ENCODE measurements at places on chromosomes 6 and 20.

DNA sequence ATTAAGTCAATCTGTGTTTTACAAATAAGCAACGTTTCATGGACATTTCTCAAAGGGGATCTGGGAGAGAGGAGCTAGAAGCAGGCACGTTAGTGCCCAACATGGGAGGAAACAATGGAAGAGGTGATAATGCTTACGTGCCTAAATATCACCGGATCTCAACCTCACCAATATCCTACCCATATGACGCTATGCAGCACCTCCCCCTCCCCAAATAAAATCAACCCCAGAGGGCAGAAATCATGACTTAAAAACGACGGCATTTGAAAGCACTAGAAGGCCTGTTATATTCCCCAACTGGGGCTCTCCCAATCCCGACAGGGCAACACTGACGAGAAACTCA lies 425 bp downstream of the HBS1L start:
- DNase-seq = no peak

DNA sequence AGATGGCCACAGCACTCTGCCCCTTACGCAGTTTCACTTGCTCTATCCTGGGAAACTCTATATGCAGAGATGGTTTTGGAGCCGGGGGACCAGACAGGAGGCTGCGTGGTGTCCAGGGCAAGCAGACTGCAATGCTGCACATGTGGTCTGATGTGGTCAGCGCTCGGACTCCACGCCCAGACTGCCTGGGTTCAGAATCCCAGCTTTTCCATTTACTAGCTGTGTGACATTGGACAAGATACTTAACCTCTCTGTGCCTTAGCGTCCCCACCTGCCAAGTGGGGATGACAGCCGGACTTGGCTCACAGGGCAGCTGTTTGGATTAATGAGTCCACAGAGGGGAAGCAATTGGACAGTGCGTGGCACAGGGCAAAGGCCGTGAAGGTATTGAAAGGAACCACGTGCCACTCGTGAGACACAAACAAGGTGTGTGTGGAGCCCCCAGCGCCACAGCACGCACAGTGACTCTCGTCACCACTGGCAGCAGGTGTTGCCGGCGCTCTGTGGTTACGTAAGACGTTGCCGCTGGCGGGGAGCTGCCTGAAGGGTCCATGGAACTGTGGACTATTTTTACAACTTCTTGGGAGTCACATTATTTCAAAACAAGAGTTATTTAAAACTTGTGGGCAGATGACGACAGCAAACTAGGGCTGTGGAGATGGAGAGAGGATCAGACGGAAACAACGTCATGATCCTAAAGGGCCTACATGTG lies 201.4 kb downstream of the PREX1 start:
- no peak for DNase-seq

GRCh38 chr6:146355521-146356100 lies 188.0 kb upstream of the RAB32 start:
- no peak for DNase-seq

- no peak for DNase-seq
These were observed 39.6 kb downstream of the ANKS1A start for GRCh38 chr6:34928695-34929094.

Data from HEK293T (cell line).